ENCODE measurements at places on chromosomes 16 and 17.
A peak's percentile ranks its signal among the peaks of the same experiment; 100 is the strongest.

DNA sequence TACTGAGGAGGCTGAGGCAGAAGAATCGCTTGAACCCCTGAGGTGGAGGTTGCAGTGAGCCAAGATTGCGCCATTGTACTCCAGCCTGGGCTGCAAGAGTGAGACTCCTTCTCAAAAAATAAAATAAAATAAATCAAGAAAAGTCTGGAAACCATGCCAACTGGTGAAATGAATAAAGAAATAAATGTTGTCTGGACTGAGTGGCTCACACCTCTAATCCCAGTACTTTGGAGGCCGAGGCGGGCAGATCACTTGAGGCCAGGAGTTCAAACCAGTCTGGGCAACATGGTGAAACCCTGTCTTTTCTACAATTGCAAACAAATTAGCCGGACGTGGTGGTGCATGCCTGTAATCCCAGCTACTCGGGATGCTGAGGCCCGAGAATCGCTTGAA is 744 bp upstream of the LRRC37A3 start:
- peaks cover 4% of the 10 kb centered on the region for H3K4me1 ChIP-seq
- H3K27ac ChIP-seq, result peak overlapping the region; percentile 99
- no peak for DNase-seq
- no peaks in the 10 kb centered on the region for H3K27me3 ChIP-seq
- H3K36me3 ChIP-seq, result no peaks in the 10 kb centered on the region

DNA sequence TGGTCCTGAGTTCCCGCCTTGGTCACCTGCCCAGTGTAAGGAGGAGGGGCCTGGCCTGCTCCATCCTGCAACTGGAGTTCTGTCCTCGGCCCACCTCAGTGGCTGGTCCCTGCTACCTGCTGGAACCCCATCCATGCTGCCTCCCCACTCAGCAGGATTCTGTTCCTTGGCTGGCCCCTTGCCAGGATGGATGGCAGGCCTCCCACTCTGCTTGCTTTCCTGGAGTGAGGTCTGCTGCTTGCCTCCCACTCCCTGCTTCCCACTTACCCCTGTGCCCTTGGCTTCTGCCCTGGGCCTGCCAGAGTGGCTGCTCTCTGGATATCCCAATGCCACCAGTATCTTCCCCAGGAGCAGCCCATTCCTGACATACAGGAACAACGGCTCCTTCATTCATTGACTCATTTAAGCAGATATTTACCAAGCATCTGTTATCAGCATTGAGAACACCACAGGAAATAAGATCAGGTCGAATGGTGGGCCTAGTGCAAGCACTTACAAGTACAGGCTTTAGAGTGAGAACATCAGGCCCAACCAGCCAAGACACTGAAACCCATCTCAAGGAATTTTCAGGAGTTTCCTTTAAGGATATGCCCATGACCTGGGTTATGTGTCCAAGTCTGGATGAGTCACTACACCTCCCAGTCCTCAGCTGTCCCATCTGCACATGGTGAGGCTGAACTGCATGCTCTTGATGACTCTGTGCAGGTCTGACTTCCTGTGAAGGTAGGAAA is 17.0 kb upstream of the RPRML start:
- no peak for DNase-seq
- H3K27me3 ChIP-seq, result no peaks in the 10 kb centered on the region
- H3K27ac ChIP-seq, result no peak overlapping the region
- H3K4me3 ChIP-seq, result no peak overlapping the region
- no peaks in the 10 kb centered on the region for H3K4me1 ChIP-seq
- no peaks in the 10 kb centered on the region for H3K36me3 ChIP-seq

GRCh38 chr17:81966343-81967243 is 5.6 kb upstream of the NOTUM start:
- H3K36me3 ChIP-seq, result no peaks in the 10 kb centered on the region
- no peak overlapping the region for H3K4me3 ChIP-seq
- peaks cover 22% of the 10 kb centered on the region for H3K4me1 ChIP-seq
- DNase-seq, result no peak
- H3K27me3 ChIP-seq, result peaks cover 11% of the 10 kb centered on the region
- H3K27ac ChIP-seq, result peak overlapping the region; percentile 70

DNA sequence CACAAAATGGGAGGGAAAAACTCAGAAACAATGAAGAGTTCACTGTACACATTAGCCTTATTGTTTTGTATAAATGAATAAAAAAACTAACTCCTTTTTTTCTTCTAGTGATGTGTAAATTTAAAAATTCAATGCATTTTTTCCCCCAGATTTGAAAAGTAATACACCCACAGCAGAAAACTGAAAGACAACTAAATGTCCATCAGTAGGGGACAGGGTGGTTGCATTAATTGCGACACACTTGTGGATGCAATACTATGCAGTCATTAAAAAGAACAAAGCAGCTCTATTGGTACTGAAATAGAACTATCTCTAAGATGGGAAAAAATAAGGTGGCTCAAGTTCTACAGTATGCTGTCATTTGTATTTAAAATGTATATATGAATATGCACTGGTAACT is 13.7 kb upstream of the WIPI1 start:
- no peaks in the 10 kb centered on the region for H3K36me3 ChIP-seq
- H3K27ac ChIP-seq, result no peak overlapping the region
- no peak overlapping the region for H3K4me3 ChIP-seq
- H3K27me3 ChIP-seq, result no peaks in the 10 kb centered on the region

GRCh38 chr16:19559242-19559910 is 3.9 kb downstream of the VPS35L start:
- no peak for DNase-seq
- H3K4me1 ChIP-seq, result peaks cover 8% of the 10 kb centered on the region
- H3K4me3 ChIP-seq, result no peak overlapping the region
- no peak overlapping the region for H3K27ac ChIP-seq
- no peaks in the 10 kb centered on the region for H3K27me3 ChIP-seq
- no peaks in the 10 kb centered on the region for H3K36me3 ChIP-seq

GRCh38 chr16:50837324-50837723 is 95.4 kb downstream of the CYLD start:
- H3K27me3 ChIP-seq, result no peaks in the 10 kb centered on the region
- no peaks in the 10 kb centered on the region for H3K36me3 ChIP-seq
- no peaks in the 10 kb centered on the region for H3K4me1 ChIP-seq
- H3K4me3 ChIP-seq, result no peak overlapping the region

DNA sequence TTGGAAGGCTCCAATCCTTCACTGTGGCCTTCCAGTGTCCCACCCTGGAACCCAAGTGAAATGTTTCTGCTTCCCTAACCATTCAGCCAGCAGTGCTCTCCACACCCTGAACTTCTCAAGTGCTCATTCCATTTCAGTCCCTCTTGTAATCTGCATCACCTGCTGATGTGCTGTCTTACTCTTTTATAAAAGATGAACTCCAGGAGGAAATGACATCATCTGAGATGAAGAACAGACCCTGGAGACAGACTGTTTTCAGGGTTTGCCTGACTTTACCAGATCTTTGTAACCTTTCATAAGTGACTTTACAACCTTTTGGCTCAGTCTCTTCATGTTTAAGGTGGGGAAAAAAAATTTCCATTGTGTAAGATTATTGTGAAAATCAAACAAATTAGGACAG is 61.3 kb downstream of the CNTNAP4 start:
- no peaks in the 10 kb centered on the region for H3K27me3 ChIP-seq
- no peak overlapping the region for H3K4me3 ChIP-seq
- H3K36me3 ChIP-seq, result no peaks in the 10 kb centered on the region
- no peak overlapping the region for H3K27ac ChIP-seq
- H3K4me1 ChIP-seq, result no peaks in the 10 kb centered on the region

GRCh38 chr16:86929057-86929871 is 350.9 kb downstream of the FOXL1 start:
- DNase-seq, result no peak
- no peak overlapping the region for H3K4me3 ChIP-seq
- H3K27me3 ChIP-seq, result peaks cover 89% of the 10 kb centered on the region
- H3K27ac ChIP-seq, result no peak overlapping the region
- H3K36me3 ChIP-seq, result no peaks in the 10 kb centered on the region

GRCh38 chr17:81371910-81372760 is 23.1 kb upstream of the BAHCC1 start:
- peaks cover 13% of the 10 kb centered on the region for H3K4me1 ChIP-seq
- H3K4me3 ChIP-seq, result no peak overlapping the region
- DNase-seq, result no peak
- H3K36me3 ChIP-seq, result no peaks in the 10 kb centered on the region
- peak overlapping the region; percentile 13 for H3K27ac ChIP-seq

DNA sequence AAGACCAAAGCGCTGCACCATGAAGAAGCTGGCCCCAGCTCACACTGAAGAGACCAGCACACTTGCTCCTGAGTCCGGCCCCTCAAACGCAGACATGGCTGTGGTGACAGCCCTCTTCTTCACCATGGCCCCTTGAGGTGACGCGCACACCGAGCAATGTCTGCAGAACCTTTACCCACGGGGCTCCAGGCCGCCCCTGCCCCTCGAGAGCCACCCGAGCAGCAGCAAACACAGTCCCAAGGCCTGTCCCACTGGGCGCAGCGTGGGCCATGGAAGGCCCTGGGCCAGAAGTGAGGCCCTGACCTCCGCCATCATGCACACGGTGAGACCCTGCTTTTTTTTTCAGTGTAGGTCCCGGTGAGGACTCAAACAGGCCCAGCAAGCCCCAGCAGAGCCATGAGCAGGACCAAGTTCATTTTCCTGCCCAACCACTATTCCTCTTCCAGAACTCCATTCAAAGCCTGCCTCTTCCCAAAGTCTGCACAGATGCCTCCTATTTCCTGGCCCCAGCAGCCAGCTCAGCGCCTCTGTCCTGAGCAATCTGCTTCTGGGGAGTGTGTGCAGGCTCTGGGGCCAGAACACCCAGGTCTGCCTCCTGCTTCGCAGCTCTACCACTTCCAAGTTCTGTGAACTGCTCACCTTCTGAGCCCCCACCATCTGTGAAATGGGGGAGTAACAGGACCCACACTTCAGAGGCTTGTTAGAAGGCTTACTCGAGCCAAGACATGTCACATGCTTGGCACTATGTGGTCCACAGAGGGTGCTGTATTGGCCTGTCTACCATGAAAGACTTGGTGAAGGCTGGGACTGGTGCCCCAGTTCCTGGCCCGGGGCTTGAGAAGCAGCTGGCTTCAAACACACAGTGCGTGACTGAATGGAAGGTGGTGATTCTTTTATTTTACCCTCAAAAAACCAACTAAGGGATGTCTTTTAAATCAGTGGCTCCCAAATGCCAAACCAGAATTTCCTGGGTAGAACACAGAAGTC is 35.7 kb upstream of the GSG1L start:
- H3K4me1 ChIP-seq, result no peaks in the 10 kb centered on the region
- peaks cover 36% of the 10 kb centered on the region for H3K36me3 ChIP-seq
- H3K4me3 ChIP-seq, result no peak overlapping the region
- H3K27ac ChIP-seq, result no peak overlapping the region
- no peak for DNase-seq

DNA sequence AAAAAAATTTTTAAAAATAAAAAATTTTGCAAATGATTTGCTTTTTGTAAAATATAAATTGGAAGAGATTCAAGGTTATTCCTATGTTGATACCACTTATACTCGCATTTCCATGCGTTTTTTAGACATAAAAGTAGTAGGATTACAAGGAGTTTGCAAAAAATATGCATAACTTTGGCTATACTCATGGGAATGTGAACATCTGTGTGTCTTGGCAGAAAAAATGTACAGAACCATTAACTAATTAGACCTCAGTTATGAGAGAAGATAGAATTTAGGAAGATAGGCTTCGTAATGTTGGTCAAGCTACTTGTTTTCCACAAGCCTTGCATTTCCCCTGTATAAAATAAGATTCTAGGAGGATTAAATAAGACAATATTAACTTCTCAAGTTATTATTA is 61.1 kb upstream of the VPS4A start:
- H3K36me3 ChIP-seq, result peaks cover 47% of the 10 kb centered on the region
- DNase-seq, result no peak
- H3K27ac ChIP-seq, result no peak overlapping the region
- H3K4me1 ChIP-seq, result peaks cover 24% of the 10 kb centered on the region

- no peak overlapping the region for H3K27ac ChIP-seq
- no peaks in the 10 kb centered on the region for H3K36me3 ChIP-seq
- H3K27me3 ChIP-seq, result peaks cover 100% of the 10 kb centered on the region
- no peak overlapping the region for H3K4me3 ChIP-seq
Measured at GRCh38 chr17:39611401-39612112, 3.8 kb upstream of the NEUROD2 start.

DNA sequence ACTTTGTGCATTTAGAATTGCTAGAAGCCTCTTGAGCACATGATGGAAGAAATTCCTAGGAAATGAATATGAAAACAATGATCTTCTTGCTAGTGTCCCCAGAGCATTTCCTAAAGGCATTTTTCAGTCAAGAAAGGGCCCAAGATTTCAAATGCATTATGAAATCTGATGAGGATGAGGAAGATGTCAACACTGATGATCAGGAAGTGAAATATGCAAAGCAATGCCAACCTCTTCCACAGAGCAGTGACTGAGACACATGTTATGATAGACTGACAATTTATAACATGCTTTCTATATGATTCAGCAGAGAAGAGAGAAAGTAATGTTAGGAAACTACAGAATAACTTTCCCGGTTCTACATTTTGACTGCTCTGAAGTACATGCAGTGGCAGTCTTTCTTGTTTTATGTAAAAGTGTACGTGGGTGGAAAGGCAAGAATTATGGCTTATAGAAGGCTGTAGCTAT is 859.1 kb upstream of the GOT2 start:
- no peak overlapping the region for H3K4me3 ChIP-seq
- H3K4me1 ChIP-seq, result no peaks in the 10 kb centered on the region
- no peaks in the 10 kb centered on the region for H3K27me3 ChIP-seq
- H3K27ac ChIP-seq, result no peak overlapping the region
- H3K36me3 ChIP-seq, result no peaks in the 10 kb centered on the region

- H3K27ac ChIP-seq, result peak overlapping the region; percentile 7
- H3K4me1 ChIP-seq, result peaks cover 10% of the 10 kb centered on the region
- no peak overlapping the region for H3K4me3 ChIP-seq
Measured at GRCh38 chr16:25007284-25007984, 7.7 kb downstream of the ARHGAP17 start.

- no peak overlapping the region for H3K4me3 ChIP-seq
- H3K27ac ChIP-seq, result no peak overlapping the region
- H3K36me3 ChIP-seq, result peaks cover 66% of the 10 kb centered on the region
- H3K4me1 ChIP-seq, result peaks cover 77% of the 10 kb centered on the region
Measured at GRCh38 chr17:15237106-15237425, 28.1 kb downstream of the PMP22 start.

DNA sequence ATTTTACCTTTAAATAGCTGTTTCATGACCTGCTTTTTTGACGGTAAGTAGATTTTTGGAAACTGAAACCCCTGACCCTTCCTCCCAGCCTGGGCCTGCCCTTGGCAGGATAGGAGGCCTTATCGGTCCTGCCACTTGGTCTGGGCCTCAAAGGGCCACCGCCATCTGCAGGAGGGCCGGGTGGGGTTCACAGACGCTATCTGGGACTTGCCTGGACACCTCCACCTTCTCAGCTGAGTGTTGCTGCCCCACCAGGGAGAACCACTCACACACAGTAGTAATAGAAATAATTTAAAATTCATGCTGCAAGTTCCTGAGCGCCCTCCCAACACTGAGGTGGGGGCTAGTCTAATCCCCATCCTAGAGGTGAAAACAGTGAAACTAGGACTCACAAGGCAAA is 4.6 kb upstream of the NPRL3 start:
- DNase-seq, result no peak
- H3K4me1 ChIP-seq, result no peaks in the 10 kb centered on the region
- H3K27me3 ChIP-seq, result no peaks in the 10 kb centered on the region

All from esophagus squamous epithelium (tissue), 5 donors.